Stimulated activated CD4-positive, alpha-beta T cell treated with anti-CD3 and anti-CD28 coated beads, Interleukin-2, amount 100 ng/mL, for 24 hours (primary cell): ENCODE measurements at places on chromosomes 3 and 15.

- DNase-seq, result no peak
These were observed 56.8 kb downstream of the CCR4 start for GRCh38 chr3:33008282-33008681.

DNA sequence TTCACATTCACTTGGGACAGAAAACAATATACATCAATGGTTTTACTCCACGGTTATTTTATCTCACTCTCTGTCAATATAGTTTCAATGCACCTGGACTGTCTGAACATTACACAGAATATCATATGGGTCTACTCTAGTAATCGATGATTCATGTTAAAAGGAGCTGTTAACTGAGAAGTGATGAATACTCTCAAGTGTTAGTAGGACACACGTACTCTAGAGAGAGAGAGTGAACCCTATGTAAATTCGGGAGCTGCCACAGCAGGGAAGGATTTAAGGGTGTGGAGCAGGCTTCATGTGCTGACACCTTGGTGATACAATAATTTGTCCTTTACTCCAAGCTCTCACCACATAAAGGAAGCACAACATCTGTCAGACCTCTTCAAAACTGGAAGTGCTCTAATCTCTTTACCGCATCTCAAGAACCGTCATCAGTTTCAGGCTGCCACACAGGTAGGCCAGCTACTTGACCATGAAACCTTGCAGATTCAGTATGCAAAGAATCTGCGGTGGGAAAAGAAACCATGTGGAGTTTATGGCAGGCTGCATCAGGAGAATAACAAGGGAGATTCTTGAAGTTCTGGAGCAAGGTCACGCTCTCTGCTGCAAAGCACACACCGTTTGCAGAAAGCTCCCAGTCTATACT lies 199.2 kb upstream of the TMC3 start:
- DNase-seq, result no peak

DNA sequence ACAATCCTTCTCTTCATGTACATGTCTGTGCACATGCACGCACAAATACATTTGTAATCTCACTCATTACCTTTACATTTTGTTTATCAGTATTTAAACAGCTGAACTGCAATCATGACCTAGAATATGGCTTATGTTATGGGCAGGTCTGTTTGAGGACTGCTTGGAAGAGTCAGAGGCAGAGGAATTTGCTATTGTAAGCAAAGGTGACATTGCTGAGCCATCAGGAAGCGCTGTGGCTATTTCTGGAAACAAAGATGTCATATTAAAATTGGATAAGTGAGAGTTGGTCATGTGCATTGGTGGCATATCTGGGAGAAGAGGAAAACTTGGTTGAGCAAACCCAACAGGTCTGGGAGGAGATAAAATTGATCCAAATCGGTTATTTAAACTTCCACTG lies 41.6 kb downstream of the USF3 start:
- no peak for DNase-seq

DNA sequence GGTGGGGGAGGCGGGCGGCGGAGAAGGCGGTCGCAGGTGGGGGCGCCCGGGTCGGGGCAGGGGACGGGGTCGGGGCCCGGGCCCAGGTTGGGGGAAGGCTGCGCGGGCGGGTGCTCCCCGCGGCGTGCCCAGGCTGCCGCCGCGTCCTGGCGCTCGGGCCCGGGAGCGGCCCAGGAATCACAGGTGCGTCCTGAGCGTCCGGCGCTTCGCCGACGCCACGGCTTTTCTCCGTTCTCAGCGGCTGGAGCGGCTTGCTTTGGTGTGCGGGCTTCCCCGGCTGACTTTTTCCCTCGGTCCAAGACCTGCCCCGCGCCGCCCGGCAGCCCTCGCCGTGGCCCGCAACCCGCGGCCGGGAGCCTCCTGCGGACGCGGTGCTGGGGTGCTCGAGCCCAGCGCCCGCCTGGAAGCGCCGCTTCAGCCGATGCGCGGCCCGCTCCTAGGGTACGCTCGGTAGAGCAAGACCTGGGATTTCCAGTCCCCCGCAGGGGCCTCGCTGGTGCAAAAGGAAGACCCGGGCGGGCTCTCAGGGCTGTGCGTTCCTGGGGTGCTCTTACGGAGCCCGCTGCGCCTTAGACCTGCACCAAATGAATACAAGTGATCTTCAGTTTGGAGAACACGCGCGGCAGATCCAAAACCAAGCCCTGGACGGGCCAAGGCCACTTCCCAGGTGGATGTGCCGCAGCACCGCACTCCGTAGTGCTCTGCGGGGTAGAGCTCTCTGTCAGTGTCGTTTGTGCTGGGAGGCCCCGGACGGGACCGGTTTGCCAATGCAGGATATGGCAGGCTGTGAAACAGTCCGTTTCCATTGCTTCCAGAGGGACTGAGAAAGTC lies 639 bp downstream of the NIPA1 start:
- DNase-seq, result peak; percentile 37

- no peak for DNase-seq
These were observed 41.3 kb upstream of the ROBO2 start for GRCh38 chr3:76998555-76998954.

- DNase-seq, result no peak
These were observed 385.3 kb downstream of the TBC1D5 start for GRCh38 chr3:17357035-17357710.

- no peak for DNase-seq
These were observed 108.8 kb upstream of the CRBN start for GRCh38 chr3:3288255-3288654.

DNA sequence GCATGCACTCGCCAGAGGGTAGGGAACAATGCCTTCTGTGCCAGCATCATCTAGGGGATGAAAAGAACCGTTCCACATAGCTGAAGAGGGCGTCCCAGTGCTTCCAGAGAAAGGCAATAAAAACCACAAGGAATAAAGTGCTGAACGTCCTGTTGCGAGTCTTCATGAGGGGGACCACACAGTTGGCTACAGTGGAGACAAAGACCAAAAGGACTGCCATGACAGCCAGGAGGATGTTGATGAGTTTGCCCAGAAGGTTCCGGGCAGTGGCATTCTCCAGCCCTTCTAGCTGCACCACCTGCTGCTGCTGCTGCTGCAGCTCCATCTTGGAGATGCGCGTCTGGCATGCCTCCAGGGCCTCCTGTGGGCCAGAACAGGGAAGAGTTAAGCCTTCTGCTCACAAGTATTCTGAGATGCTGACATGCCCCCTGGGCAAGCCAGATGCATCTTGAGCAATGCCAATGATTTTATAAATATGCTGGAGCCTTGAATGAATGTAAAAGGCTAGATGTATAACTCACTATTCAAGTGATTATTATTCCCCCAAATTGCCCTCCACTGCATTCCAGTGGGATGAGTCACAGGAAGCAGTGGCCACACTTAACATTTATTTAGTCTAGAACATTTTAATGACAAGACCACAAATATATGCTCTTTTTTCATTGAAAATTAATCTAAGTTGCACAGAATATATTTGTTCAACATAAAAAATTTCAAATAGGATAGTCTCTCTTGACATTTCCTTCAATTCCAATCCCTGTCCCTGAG lies 45.1 kb upstream of the PLXND1 start:
- DNase-seq, result no peak

- DNase-seq, result no peak
These were observed 332.7 kb upstream of the ONECUT1 start for GRCh38 chr15:53122818-53123217.

GRCh38 chr15:31149088-31149505 lies 47.6 kb upstream of the TRPM1 start:
- no peak for DNase-seq

- DNase-seq, result no peak
These were observed 91.2 kb downstream of the POLR2M start for GRCh38 chr15:57797568-57798267.

DNA sequence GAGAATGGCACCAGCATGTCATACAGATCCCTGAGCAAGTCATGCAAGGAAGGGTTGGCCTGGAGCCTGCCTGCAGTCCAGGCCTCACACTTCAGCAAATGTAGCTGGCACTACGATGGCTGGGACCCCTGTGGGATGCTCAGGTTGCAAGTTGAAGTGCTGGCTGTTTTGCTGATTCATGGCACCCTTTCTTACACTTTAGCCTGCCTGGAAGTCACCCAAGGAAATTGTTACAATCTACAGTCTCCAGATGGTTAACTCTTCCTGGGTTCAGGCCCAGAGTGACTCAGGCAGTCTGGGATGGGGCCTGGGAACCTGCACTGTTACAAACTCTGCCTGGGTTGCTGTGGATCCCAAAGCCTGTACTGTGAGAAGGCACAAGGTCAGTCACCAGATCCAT lies 91.0 kb upstream of the SLC6A11 start:
- no peak for DNase-seq

- no peak for DNase-seq
These were observed 77.8 kb downstream of the BTD start for GRCh38 chr3:15679306-15679705.

DNA sequence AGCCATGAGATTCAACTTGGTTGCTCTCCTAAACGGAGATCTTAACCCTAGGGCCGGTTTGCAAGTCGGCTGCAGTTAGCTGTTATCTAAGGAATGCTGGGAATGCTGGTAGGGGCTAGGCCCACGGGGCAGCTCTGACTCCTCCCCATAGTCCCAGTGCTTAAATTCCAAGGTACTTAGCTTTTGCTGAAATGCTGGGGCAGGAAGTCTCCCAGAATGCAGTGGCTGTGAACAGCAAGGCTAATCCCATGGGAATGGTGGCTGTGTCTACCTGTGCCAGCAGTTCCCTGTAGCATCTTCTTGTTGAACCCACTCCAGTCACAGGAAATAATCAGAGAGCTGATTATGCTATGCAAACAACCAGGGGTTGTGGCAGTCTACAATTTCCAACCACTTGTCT lies 102.5 kb upstream of the TJP1 start:
- no peak for DNase-seq

DNA sequence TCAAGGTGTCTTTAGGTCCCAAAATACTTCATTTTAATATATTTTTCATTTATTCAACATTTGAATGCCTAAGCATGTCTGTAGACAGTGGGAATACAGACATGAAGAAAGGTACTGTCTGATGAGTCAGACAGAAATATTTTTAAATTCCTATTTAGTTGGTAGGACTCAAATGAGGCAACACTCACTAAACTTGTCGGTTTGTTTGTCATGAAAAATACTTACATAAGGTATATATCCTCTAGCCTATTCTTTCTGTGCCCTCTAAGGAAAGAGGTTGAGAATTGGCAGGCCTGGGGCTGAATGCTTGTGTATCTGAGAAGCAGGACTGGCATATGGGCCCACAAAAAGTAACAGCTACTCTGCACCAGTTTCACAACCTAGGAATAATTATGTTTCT lies 423.6 kb upstream of the MDFIC2 start:
- DNase-seq, result no peak

DNA sequence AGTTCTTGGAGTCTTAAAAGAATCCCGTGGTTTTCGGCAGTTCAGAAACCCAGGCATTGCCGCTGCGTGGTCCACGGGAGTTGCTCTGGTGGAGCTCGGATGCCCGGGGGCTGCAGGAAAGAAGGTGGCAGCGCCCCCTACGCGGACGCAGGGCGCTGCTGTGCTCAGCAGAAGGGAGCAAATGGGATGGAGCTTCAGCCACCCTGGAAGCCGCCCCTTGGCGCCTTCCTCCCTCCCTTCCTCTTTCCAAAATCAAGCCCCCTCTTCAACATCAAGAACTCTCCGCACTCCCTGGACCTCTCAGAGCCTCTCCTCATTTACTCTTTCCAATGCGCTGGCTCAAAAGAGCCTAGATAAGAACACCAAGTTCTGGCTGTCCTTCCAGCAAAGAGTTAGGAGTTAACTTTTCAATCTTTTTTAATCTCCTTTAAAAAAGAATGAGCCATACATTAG lies 880 bp upstream of the CHRNA7 start:
- peak; percentile 7 for DNase-seq

DNA sequence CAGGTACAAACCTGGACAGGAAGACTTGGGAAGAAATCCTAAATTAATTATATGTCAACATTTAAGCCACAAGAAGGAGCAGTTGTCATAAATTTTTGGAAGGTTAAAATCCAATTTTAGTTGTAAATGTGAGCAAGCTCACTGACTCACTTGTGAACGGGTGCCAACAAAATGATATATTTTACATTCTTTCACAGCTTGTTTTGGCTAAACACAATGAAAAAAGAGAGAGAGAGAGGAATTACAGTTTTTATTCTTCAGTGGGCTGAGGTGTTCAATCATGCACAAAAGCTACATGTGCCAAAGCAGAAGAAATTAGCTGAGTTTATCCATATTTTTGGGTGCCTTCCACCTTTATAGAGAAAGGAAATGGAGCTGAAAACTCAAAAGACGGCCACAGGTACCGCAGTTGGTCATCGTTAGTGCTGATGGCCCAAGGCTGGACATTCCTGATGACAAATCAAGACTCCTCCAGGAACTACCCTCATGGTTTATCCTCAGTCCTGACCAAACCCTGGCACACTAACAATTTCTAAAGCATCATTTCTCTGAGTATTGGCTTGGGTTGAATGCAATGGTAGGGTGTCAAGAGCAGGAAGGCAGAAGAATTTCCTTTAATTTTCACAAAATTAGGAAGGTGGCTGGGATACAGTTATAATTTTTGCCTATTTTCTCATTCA lies 37.6 kb upstream of the WNT5A start:
- no peak for DNase-seq

DNA sequence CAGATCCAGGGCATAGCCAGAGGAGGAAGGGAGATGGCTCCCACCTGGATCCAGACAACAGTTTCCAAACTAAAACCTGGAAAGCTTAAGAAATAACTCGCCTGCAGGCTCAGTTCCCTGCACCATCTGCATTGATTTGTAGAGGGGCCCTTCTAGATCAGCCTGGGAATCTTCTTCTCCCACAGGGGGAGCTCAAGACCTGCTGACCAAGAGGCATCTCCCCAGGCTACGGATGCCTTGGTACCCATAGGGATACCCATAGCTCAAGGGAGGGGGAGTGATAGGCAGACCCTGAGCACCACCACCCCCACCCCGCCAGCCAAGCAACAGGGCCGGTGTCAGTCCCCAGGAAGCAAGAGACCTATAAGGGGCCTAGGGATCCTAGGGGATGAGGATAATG lies 28.0 kb upstream of the DCLK3 start:
- DNase-seq, result no peak
